ENCODE measurements at places on chromosomes 12 and 14.

DNA sequence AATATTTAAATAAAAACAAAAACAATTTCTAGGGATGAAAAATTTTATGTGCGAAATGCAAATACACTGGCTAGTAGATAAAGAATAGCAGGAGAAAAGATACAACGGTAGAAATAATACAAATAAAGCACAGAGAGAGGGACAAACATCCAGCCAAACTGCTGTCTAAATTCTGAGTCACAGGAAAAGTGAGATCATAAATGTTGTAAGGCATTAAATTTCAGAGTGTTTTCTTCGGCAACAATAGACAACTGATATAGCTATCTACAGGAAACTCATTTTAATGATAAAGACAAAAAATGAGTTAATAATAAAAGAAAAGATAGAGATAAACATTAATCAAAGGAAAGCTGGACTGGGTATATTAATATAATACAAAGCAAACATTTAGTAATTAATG is 122.2 kb downstream of the NTS start:
- no peak for DNase-seq

GRCh38 chr12:77754086-77754485 is 76.6 kb upstream of the NAV3 start:
- no peak for DNase-seq

GRCh38 chr14:39085933-39086332 is 17.1 kb downstream of the SEC23A start:
- no peak for DNase-seq

- no peak for DNase-seq
Measured at GRCh38 chr12:65675141-65675621, 149.1 kb upstream of the HMGA2 start.

DNA sequence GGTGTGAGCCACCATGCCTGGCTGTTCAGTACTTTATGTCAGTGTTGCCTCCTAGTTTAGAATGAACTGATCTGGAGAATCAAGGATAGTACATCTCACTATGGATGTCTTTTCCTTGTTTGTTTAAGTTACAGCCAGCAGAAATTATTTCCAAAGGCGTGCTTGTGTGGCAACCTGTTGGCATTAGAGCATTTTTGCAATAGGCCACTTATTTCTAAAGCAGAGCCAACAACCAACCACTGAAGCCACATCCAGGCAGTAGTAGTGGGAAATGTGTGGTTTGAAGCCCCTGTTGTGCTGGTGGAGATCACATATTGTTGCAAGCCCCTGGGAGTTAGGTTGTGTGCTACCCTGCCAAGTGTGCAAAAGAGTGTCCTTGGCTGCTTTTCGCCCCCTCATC is 3.7 kb downstream of the ANO6 start:
- DNase-seq: no peak

- no peak for DNase-seq
Measured at GRCh38 chr12:15244341-15244740, 23.1 kb upstream of the RERG start.

DNA sequence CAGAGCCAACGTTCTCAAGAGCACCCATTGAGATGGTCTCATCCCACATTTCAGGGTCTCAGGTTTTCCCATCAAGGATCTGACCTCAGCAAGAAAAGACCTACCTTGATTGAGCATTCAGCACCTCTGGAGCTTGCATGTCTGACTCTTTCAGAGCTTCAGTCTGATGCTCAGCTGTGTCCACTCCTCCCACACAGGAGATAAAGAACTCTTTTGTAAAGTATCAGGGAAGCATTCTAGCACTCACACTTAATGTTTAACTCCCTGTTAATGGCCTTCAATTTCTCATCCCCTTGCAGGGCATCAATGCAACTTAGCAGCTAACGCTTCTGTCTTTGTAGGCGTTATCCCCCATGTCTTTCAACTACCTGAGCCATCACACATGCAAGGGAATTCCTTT is 124.1 kb downstream of the GALC start:
- no peak for DNase-seq

DNA sequence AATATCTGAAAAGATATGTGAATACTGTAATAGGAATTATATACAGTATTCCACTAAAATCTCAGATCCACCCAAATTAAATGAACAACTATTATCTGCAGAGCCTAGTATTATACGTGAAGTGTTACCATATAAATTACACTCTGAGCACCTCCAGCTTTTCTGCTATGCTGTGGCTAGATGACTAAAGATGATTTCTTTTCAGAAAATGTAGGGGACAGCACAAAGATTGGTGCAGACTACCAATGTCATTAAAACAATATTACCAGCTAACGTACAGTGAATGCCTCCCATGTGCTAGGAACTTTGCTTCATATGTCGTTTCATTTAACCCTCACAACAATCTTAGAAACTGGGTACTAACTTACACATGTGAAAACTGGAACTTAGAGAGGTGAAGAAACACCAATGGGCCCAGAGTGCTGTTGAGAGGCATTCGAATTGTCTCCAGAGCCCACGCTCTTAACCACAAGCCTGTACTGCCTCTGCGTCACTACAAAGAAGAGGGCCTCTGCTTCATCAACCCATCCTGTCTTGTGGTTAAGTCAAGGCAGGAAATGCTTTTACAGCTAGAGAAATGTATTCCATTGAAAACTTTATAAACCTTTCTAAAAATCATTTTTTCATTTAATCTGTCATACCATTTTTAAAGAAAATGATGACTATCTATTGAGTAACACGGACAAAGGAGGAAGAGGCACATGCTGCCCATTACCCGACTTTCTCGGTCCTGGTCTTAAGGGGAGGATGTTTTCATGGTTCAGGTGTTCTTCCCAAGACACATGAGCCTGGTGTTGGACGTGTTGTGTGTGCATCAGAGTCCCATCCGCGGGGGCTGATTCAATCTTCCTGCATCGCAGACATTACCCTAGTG is 1.3 kb downstream of the GPR65 start:
- no peak for DNase-seq
